D721Med (cell line): ENCODE measurements at places on chromosomes 12 and 14.

- DNase-seq = no peak
Measured at GRCh38 chr14:94685681-94686485, 73.7 kb downstream of the SERPINA3 start.

- no peak for DNase-seq
Measured at GRCh38 chr12:49621651-49622500, 1.5 kb upstream of the PRPF40B start.

GRCh38 chr14:62081012-62081612 is 318.9 kb downstream of the SNAPC1 start:
- DNase-seq = no peak

GRCh38 chr12:25293653-25294052 is 42.9 kb upstream of the KRAS start:
- no peak for DNase-seq

- no peak for DNase-seq
Measured at GRCh38 chr14:68730348-68730747, 62.5 kb downstream of the ZFP36L1 start.
